ENCODE measurements at places on chromosomes 7 and 10.

DNA sequence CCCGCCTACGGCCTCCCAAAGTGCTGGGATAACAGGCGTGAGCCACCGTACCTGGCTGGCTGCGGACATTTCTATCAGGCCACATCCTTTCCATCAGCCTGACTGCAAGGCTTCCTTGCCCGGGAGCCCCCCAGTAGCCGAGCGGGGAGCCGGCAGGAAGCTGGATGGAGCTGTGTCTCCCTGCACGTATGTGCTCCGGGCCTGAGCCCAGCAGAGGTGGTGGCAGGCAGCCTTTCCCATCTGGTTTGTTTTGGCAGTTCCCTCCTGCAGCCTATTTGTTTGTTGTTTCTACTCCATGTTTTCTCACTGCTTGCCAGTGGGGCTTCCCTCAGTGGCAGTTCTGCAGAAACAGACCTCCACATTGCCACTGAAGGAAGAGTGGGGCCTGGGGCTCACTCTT, 5.4 kb downstream of the POP7 start:
- DNase-seq: no peak

DNA sequence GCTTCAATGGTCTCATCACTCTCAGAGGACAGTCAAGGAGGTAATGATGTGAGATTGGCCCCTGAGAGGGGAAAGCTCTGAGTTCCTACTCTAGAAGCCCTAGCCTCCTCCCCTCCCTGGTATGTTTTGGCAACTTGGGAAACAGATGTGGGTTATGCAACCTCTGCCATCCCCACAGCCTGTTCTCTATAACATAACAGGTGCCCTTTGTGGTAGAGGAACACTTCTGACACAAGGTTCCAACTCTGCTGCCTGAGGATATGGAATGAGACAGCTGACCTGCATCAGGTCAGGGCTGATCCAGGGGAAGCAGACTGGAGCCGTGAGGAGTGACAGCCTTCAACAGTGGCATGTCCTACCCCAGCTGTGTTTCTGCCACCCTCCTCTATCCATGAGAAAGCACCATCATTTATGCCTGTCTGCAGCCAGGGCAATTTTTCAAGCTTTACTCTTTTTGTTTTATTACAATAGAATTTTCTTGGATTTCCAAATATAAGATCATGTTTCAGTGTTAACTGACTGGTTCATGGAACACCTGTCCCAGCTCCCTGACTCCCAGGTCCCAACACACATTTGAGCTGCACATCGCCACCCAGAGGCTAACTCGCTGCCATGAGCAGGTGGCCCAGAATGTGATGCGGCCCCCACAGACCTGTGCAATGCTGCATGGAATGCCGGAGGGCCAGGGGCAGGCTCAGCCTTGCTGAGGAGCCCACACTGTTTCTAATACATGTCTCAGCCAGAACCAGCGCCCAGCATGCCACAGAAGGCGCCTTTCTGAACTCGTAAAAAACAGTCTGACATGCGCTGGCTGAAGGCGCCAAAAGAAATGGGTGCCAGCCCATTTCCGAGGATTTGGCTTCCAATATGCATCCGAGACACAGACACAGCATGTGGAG, 124.8 kb upstream of the CHST15 start:
- no peak for DNase-seq

GRCh38 chr7:132061937-132062336, 505.5 kb upstream of the PODXL start:
- no peak for DNase-seq

DNA sequence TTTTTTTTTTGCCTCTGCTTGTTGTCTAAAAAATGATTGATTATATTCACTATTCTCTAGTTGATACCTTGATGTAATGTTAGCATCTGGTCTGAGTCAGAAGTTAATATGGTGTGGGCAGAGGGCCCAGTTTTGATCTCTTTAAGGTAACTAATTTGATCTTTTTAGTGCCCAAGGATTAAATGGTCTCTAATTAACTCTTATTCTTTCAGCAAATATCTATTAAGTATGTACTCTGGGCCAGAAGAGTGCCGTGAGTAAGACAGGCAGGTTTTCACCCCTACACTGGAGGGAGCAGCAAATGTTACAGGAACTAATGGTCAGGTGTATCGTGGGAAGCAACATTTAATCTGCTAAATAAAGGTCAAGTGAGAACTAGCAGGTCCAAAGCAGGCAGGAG, 144.6 kb upstream of the COL1A2 start:
- no peak for DNase-seq

GRCh38 chr7:140675726-140676125, 3.0 kb downstream of the ADCK2 start:
- no peak for DNase-seq

GRCh38 chr10:118922226-118922625, 107.3 kb upstream of the NANOS1 start:
- DNase-seq: no peak

GRCh38 chr10:90148116-90148855, 446.9 kb downstream of the KIF20B start:
- DNase-seq: no peak

- no peak for DNase-seq
These were observed 69.9 kb downstream of the HYCC1 start for GRCh38 chr7:22944022-22944421.

DNA sequence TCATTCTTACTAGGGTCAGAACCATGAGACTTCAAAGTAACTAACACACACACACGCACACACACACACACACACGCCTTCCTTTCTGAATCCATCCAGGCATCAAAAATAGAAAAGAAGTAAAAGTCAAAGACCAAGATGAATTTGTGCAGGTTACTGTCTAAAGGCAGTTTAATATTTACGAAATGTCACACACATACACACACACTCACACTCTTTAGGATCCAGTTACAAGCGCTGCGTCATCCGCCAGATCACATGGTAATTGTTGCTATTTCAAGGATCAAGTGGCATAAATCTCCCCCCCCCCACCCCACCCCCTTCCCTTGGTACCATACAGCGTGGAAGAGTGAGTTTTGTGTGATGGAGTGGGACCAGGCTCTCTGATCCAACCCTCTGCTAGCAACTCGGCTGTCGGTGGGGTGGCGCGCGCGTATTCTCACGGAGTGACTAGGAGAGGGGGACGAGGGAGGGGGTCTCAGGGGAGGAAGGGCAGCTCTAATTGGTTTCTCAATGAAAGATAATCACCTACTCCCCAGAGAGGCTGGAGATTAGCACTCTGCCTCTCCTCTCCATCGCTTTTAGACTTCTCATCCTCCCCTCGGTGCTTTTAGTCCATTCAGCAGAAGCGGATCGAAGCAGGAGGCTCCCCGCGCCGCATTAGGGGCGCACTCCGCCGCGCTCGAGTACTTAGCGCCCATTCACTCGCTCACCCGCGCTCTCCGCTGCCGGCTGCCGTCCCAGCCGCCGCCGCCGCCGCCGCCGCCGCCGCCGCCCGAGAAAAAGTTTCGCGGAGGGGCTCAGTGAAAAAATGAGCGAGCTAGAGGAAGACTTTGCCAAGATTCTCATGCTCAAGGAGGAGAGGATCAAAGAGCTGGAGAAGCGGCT, 83.5 kb upstream of the PRKG1 start:
- DNase-seq: no peak

DNA sequence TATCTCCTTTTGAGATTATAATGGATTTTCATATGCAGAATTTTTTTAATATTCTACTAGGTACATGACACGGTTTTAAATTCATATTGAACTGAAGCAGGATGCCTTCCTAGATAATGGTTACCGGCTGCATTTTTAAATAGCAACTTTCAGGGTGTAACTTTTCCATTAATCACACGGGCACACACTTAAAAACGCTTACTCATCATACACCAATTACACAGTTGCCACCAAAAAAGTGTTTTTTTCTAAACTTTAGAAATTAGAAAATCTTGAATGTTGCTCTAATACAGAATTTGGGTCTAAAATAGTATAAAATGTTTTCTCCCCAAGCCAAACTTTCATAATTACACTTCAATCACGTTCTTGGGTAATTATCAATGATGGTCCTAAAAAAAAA, 149.1 kb upstream of the RNF32 start:
- DNase-seq: no peak

- no peak for DNase-seq
These were observed 72.1 kb upstream of the SLC13A1 start for GRCh38 chr7:123271856-123272255.

DNA sequence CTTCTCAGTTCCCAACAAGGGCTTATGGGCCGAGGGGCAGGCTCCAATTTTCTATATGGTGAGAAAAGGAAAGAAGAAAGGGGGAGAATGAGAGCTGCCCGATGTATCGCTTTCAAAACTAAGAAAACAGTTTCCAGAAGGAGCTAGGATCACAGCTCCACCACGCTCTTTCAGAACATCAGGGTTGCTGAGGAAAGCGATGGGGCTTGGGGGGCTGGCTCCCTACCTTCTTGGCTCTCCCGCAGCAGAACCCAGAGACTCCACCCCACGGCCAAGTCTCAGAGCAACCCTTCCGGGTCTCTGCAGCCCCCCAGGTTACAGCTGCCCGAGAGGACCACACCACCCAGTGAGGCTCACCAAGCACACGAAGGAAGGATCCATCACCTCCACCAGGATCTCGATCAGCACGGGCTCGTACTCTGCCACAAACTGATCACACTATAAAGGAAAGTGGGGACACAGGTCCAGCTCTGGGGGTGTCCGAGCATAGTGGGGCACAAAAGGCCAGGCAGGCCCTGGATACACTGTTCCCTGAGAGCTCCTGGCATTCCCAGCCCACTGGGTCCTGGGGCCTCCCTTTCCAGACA, 32.3 kb downstream of the PSAP start:
- no peak for DNase-seq

GRCh38 chr10:50480054-50481007, 143.4 kb downstream of the SGMS1 start:
- DNase-seq: no peak

- no peak for DNase-seq
These were observed 100.9 kb downstream of the LHPP start for GRCh38 chr10:124562425-124563060.

DNA sequence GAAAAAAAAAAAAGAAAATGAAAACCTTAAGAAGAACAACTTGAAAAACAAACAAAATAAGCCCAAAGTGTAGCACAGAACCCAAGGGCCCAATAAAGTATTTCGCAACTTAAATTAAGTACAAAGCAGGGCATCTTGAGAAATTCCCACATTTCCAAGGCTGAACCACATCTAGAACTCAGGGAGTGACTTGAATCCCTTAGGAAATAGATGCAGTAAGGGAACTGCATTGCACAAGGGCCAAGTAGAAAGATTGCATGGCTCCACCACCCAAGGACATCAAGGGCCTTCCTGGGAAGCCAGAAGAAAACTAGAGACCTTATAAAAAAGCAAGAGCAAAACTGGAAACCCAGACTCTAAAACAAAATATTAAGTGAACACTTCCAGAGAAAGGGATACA, 352.7 kb downstream of the CXCL12 start:
- DNase-seq: no peak

GRCh38 chr10:129952378-129953118, 11.5 kb downstream of the EBF3 start:
- DNase-seq: no peak

- DNase-seq: peak; percentile 11
These were observed 96.3 kb downstream of the ALOX5 start for GRCh38 chr10:45470098-45471012.

- DNase-seq: no peak
These were observed 103.7 kb upstream of the HABP2 start for GRCh38 chr10:113449006-113449695.

- DNase-seq: no peak
These were observed 547.5 kb downstream of the GALNT17 start for GRCh38 chr7:71679480-71679879.

DNA sequence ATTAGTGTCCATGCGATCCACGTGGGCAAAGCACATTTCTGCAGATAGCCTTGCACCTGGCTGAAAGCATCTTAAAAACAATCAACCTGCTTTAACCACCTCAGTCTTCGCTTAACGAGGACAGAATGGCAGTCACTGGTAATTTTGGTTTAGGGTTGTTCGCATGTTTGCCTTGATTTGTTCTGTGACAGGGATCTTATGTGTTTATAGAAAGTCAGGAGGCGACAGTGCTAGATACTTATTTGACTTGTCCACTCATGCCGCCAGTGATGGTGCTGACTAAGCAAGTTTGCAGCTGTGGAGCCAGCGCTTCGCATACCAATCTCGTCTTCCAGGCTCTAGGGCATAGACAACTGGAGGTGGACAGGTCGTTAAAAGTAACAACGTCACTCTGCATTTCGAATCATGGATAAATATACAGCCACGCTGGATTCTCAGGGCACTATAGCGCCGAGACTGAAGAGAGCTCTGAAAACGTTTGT, 1.2 kb upstream of the TMEM243 start:
- DNase-seq: no peak

DNA sequence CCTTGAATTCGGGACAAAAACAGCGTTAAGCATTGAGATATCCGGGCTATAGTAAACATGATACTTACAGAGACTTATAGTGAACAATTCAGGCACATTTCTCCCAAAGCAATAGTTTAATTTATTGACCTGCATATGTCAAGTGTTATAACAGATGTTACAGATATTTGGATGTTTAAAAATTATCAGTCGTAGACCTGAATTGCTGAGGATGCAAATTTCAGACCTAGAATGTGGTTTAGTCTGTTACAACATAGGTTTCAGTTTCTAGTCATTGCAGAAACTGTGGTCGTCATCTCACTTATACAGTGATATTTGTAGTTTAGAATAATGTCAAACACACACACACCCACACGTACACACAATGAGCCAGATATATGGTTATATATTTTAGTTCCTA, 85.2 kb downstream of the VTI1A start:
- no peak for DNase-seq

DNA sequence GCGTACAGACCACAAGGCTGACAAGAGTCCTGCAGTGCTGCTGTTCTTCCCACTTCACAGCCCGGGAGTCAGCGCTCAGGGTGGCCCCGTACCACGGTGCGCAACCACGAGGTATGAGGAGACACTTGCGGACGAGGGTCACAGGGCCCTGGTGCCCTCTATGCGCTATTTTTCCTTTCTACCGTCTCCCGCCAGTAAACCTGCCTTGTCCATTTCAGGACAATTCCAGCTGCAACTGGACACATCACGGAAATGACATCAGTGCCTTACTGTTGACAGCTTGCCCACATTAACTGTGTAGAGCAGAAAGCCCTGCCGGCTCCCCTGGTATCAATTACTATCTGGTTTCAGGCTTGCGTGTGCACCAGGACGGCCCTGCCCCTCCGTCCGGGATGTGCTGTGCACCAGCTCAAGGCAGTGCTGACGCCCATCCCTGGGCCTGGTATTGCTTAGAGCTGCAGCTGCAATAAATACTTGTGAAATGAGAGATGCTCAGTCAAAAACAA, 65.1 kb downstream of the ZRANB1 start:
- DNase-seq: no peak

- DNase-seq: no peak
These were observed 18.8 kb downstream of the NUDT1 start for GRCh38 chr7:2260820-2261219.

Data from activated CD8-positive, alpha-beta memory T cell treated with anti-CD3 and anti-CD28 coated beads for 4 hours (primary cell).